ENCODE measurements at places on chromosomes 4 and X.

GRCh38 chr4:6591313-6591712 lies 16.3 kb downstream of the MAN2B2 start:
- no peak for DNase-seq

DNA sequence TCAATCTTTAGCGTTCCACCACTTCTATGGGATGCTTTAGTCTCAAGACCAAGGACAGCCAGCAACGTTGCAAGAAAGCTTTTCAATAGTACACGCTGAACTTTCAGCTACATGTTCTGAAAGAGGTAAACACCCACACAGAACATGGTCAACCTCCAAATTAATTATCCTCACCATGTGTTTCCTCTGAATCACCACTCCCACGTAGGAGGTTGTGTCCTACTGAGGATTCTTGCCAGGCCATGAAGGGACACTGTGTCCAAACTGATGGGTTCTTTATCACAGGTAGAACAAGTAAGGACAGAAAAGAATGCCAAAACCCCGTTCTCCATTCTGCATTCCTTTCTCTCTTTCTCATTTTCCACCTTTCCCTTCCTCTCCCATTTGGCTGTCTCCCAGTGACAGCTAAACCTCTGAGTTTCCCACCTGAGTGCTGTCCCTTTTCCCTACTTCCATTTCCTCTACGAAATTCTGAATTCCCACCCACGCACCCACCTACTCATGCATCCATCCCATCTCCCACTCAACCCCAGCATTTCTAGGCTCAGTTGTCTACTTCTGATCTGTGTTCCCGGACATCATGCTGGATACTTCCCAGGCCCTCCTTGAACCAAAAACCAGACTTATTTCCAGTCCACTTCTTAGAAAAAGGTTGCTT lies 29.0 kb upstream of the GPM6B start:
- no peak for DNase-seq

GRCh38 chrX:3678328-3678727 lies 35.1 kb downstream of the PRKX start:
- DNase-seq = peak; percentile 6

DNA sequence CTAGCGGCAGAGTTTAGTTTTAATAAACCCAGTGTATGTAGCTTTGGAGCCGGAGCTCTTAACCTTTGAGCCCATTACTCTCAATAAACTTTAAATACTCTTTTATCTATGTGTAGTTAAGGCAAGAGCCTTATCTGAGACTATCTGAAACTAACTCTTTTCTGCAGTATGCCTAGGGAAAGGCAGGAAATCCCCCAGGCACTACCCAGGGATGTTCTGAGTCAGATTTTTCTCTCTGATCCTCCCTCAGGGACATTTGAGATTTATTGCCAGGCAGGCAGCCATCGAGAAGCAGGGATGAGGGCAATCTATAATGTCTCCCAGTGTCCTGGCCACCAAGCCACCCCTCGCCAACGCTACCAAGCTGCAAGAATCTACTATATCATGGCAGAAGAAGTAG lies 39.1 kb downstream of the HEPH start:
- no peak for DNase-seq

DNA sequence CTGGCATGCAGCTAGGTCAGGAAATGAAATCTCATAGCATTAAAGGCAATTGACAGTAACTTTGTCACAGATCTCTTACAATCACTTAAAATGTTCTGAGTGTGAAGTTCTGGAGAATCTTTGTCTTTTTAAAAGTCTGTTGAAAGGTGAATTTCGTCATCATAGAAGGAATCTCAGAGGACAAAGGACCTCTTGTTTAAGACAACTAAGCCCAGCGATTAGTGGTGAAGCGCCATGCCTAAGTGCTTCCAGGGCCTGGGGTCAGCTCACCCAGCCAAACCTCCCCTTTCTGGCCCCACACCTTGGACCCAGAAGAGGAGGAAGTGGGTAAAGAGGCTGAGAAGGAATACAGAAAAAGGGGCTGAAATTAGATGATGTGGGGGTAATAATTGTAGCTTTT lies 8.5 kb downstream of the FRMD7 start:
- DNase-seq = no peak

DNA sequence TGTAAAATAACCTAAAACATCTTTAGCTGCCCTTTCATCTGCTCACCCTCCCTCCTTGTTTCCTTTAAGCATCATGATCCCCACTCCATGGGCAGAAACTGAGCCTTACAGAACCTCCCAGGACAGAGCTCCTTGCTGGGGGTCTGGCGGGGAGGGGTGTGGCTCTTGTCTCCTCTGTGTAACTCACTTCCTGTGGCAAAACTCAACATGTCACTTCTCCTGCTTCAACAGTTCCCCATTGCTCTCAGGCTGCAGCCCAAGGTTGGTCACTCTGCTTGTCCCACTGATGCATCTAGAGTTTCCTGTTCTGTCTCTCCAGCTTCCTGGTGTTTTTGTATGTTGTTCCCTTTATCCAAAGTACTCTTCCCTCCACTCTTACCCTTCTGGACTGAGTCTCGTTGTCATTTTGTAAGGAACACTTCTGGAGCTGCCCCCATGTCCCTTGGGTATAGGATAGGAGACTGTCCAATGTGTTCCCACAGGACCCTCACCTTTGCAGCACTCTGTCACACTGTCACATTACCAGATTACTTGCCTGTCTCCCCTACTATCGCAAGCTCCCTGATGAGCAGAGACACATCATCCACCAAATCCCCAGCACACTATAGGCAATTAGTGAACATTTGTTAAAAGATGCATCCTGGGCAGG lies 19.6 kb downstream of the TMEM31 start:
- no peak for DNase-seq

DNA sequence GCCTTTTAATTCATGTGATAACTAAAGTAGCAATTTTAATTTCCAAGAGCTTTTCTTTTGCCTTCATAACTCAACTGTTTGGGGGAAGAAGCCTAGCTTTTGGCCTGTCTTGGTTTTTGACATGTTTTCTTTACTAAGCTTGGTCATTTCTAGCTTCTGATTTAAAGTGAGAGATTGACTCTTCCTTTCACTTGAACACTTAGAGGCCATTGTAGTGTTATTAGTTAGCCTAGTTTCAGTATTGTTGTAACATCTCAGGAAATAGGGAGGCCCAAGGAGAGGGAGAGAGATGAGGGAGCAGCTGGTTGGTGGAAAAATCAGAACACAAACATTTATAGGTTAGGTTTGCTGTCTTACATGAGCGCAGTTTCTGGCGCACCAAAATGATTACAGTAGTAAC lies 44.8 kb downstream of the DCLK2 start:
- no peak for DNase-seq

- DNase-seq = no peak
These were observed 240.3 kb downstream of the IL1RAPL2 start for GRCh38 chrX:104806346-104806745.

- no peak for DNase-seq
These were observed 134.4 kb upstream of the BMPR1B start for GRCh38 chr4:94623126-94623911.

- no peak for DNase-seq
These were observed 31.6 kb downstream of the TMEM31 start for GRCh38 chrX:103742339-103742738.

GRCh38 chr4:173181848-173182247 lies 13.2 kb downstream of the GALNT7 start:
- DNase-seq = no peak

- DNase-seq = no peak
These were observed 1706.8 kb upstream of the PCDH7 start for GRCh38 chr4:29013341-29013740.

DNA sequence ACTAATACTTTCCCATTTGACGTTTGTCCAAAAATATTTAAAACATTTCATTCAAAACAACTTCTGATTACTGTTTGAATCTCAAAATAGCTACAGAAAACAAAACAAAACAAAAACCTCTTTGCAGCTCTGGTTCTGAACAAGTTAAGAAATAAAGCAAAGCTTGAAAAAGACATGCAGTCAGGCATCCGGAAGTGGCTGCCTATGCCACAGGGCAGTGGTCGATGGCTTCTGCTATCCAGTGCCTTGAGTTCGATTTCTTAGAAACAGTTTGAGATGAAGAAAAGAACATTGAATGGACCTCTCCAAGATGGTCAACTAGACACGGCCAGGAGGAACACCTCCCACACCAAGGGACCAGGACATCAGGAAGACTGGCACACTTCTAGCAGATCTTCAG lies 125.3 kb downstream of the SCFD2 start:
- no peak for DNase-seq

GRCh38 chrX:80334583-80334982 lies 85.7 kb upstream of the TENT5D start:
- DNase-seq = no peak

DNA sequence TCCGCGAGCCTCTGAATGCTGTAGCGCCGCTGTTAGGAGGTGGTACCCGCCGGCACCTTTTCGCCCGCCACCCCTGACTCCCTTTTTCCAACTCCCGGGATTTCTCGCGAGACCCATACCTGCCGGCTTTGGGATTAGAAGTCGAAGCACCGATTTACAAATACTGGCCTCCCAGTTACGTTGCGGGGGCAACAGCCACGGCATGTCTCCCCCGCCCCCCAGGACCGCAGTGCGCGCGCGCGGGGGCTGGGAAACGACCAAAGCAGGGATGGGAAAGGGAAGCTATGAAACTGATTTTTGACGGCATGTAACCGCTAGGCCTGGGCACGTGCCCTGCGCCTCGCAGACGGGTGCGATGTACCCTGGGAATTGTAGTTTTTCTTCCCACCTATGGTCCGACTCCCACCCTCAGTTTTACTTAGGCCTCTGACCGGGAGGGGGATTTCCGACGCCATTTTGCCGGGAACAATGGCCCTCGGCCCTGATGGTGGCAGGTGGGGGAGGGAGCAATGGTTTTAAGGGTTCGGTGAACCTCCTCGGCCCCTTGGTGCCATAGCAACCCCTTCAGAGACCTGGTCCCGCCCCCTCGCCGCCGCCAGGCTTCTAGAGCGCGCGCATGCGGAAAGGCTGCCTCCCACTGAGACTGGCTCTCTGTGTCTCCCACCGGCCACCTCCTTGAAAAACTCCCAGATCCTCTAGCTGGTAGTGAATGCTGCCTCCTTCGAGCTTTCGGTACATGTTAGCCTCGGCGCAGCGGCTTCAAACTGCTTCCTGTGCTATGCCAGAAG lies 772 bp upstream of the WNK3 start:
- peak; percentile 71 for DNase-seq

GRCh38 chr4:169968999-169969398 lies 57.2 kb downstream of the MFAP3L start:
- no peak for DNase-seq

DNA sequence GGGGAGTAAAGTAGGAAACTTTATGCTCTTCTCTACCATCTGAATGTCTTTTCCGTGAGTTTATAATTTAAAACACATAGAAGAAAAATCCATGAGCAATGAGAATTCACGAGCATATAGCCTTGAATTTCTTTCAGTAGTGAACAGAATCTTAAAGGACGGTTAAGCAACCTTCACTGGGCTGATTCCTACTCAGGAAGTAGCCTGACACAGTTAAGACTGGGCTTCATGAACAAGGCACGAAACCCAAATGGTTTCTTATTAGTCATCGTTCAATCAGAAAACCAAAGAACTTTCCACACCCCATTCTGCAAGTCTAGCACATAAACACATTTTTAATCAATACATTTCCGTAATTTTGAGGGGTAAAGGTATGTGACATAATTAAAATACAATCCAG lies 95.8 kb downstream of the SH3KBP1 start:
- DNase-seq = no peak

All from A673 (cell line).